ENCODE measurements at places on chromosomes 1 and 21.

GRCh38 chr1:87904651-87905050 lies 576.0 kb downstream of the LMO4 start:
- H3K4me1 ChIP-seq: peaks cover 15% of the 10 kb centered on the region
- no peak overlapping the region for H3K27ac ChIP-seq
- H3K4me3 ChIP-seq: no peak overlapping the region
- no peaks in the 10 kb centered on the region for H3K36me3 ChIP-seq
- H3K27me3 ChIP-seq: no peaks in the 10 kb centered on the region
- no peak for DNase-seq

DNA sequence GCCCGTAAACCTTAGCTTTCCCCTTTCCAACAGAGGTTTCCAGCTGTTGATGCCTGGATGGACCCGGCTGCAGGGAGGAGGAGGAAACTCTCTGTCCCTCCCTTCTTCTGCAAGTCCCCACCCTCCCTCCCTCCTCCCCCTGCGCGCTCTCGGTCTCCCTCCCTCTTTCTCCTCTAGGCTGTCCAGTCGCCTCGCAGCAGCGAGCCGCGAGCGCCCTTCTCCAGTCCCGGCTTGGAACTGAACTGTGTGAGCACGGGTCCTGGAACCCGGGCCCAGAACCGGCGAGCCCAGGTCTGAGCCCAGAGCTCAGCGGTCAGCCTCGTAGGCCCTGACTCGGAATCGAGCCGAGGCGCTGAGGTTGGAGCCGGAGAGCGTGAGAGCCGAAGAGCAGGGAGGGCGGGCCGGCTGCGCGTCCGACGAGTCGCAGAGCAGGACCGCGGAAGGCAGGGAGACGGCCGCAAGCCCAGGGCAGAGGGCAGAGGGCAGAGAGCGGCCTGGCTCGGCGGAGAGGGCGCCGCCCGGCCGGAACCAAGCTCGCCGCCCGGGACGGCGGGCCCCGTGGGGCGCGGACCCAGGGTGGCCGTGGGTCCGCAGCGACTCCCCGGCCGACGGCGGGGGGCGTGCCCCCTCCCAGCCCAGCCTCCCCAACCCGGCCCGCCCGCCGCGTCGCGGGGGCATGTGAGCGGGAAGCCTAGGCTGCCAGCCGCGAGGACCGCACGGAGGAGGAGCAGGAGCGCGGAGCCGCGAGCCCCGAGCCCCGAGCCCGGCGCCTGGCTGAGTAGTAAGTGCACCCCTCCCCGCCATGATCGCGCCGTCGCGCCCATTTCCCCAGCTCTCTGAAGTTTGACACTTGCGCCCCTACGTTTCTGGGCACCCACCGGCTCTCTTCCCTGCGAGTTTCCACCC lies at the start of gene SOX13:
Gene SOX13 (plus strand): TSS at position 185 of the 906 bp plus-strand sequence. CDS start 39,801 bp downstream, outside the sequence.
- H3K36me3 ChIP-seq: no peaks in the 10 kb centered on the region
- peak; percentile 97 for DNase-seq
- H3K4me3 ChIP-seq: peak within 1 kb of the TSS; percentile 91
- peak within 1 kb of the TSS; percentile 97 for H3K27ac ChIP-seq

DNA sequence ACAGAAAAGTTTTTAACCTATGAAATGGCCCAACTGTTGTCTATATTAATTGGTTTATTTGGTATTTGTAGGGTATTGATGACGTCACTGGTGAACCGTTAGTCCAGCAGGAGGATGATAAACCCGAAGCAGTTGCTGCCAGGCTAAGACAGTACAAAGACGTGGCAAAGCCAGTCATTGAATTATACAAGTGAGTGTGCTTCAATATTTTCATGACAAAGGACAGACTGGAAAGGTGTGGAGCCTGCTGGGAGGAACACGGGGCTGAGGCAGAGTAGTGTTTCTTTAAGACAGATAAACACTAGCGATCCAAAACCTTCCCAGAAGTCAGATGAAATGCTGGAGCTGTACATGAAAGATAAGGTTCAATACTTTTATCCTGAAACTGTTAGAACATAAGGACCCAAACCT lies 76.7 kb downstream of the AK4 start:
- no peaks in the 10 kb centered on the region for H3K4me1 ChIP-seq
- H3K27me3 ChIP-seq: no peaks in the 10 kb centered on the region
- DNase-seq: no peak
- no peak overlapping the region for H3K4me3 ChIP-seq
- no peak overlapping the region for H3K27ac ChIP-seq

DNA sequence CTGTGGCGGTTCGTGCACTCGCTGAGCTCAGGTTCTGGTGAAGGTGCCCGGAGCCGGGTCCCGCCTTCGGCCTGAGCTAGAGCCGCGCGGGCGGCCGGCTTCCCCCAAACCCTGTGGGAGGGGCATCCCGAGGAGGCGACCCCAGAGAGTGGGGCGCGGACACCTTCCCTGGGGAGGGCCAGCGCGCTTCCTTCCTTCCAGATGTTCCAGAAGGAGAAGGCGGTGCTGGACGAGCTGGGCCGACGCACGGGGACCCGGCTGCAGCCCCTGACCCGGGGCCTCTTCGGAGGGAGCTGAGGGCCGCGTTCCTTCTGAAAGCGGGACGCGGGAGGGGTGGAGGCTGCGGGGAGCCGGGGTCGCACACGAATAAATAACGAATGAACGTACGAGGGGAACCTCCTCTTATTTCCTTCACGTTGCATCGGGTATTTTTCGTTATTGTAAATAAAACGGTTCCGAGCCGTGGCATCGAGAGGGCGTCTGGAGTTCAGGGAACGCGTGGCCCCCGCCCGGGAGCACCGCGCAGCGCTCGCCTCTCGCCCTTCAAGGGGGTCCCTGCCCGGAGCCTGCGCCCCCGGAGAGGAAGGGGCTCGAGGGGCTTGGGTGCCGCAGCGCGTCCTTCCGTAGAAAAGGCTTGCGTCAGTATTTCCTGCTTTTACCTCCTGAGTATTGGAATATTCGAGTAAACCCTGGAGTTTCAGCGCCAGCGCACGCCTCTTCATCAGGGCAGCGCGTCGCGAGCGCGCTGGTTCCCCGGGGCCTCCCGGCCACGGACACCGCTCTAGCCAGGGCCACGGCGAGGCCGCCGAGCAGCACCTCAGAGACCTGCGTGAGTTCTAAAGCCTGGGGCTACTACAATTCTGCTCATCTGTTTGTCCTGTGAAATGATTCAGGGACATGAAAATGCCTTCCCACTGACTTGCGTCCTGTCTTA lies 11.5 kb downstream of the YBEY start:
- peak overlapping the region; percentile 71 for H3K27ac ChIP-seq
- peak overlapping the region; percentile 40 for H3K4me3 ChIP-seq
- no peaks in the 10 kb centered on the region for H3K27me3 ChIP-seq
- DNase-seq: no peak
- H3K36me3 ChIP-seq: no peaks in the 10 kb centered on the region

DNA sequence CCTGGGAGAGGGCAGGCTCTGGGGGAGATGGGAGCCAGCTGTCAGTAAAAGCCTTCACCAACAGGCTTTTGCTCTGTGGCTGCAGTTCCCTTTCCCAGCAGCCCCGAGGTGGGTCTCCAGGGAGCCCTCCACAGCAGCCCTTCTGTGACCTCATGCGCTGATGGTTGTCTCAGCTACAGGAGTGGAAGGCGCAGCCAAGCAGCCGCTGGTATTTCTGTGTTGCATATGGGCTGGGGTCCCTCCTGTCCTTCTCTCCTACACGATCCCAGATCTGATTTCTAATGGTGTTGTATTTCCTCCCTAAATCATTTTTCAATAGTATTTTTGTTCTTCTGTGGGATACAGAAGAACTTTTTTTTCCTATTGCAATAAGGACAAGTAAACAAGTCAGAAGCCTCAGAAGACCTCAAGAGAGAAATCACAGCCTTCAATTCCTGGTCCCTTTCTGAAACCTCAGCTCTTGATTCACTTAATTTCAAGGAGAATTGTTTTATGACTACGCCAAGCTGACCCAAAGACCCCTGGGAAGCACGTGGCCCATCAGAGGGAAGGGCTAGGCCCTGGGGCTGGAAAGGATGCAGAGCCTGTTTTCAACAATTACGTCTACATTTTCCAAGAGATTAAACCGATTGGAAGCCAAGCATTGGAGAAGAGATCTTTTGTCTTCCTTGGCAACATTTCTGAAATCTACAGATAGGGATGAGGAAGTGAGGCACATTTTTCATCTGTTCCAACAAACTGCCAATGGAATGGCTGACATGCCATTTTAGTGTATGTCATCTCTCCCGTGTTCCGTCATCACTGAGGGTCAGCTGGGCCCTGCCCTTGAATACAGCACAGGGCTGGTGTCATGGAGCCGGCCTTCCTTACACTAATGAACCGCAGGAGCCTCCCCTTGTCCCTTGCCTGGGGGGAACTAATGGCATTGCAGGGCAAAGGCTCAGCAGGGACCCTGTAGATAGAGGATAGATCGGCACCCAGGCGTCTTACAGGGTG lies 42.0 kb upstream of the SCCPDH start:
- peak overlapping the region; percentile 61 for H3K27ac ChIP-seq
- H3K27me3 ChIP-seq: no peaks in the 10 kb centered on the region
- no peaks in the 10 kb centered on the region for H3K36me3 ChIP-seq
- no peak overlapping the region for H3K4me3 ChIP-seq
- DNase-seq: no peak

GRCh38 chr1:179297105-179297378 lies 3.4 kb downstream of the SOAT1 start:
- no peak for DNase-seq
- H3K4me1 ChIP-seq: peaks cover 18% of the 10 kb centered on the region

DNA sequence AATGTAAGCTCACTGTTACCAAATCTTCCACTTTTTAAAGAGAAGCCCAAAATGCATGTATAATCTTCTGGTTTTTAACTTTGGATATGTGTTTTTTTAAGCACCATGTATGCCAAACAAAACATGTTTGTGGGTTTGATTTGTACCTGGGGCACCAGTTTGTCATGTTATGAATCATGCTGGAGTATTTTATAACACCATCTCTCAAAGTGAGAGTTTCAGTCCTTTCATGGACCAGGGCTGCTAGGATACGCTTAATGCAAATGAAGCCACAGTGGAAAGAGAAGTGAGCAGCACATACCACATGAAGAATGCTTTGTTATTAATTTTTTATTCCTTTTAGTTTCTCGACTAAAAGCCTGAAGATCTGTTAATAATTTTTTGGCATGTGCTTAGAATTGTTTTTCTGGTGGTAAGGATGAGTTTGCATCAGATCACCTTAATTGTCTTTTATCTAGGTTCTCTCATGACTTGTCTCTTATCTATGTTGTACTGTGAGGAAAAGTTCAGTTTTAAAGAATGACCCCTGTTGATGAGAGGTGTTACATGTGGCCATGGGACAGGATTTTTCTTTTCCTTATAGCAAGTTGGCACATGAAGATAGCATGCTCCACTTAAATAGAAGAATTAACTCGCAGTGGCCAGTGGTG lies 2.0 kb upstream of the RABGAP1L start:
- peaks cover 25% of the 10 kb centered on the region for H3K4me1 ChIP-seq
- no peak for DNase-seq
- H3K4me3 ChIP-seq: no peak overlapping the region
- no peaks in the 10 kb centered on the region for H3K36me3 ChIP-seq

- no peaks in the 10 kb centered on the region for H3K4me1 ChIP-seq
- no peaks in the 10 kb centered on the region for H3K36me3 ChIP-seq
- no peak overlapping the region for H3K4me3 ChIP-seq
- DNase-seq: no peak
These were observed 37.3 kb upstream of the TMEM222 start for GRCh38 chr1:27284425-27285273.

DNA sequence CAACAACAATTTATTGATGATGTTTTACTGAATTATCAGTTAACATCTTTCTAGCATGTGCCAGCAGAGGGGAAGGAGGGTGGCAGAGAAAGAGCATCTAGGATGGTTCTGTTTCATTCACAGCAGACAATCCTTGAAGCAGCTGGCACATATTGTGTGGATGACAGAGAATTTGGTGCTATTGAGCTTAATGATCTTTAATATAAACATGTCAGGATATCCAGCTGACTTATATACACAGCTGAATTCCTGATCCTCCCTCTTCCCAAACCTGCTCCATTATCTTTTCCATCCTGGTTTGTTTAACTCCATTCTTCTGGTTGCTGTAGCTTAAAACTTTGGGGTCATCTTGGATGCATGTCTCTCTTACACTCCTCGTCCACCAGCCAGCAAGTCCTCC lies 218.6 kb downstream of the CACNA1E start:
- no peak for DNase-seq
- no peaks in the 10 kb centered on the region for H3K27me3 ChIP-seq
- no peak overlapping the region for H3K27ac ChIP-seq

- no peak for DNase-seq
- no peaks in the 10 kb centered on the region for H3K4me1 ChIP-seq
- H3K27ac ChIP-seq: no peak overlapping the region
- H3K36me3 ChIP-seq: no peaks in the 10 kb centered on the region
- no peak overlapping the region for H3K4me3 ChIP-seq
- H3K27me3 ChIP-seq: no peaks in the 10 kb centered on the region
These were observed 167.6 kb downstream of the SEC16B start for GRCh38 chr1:177802304-177802703.

DNA sequence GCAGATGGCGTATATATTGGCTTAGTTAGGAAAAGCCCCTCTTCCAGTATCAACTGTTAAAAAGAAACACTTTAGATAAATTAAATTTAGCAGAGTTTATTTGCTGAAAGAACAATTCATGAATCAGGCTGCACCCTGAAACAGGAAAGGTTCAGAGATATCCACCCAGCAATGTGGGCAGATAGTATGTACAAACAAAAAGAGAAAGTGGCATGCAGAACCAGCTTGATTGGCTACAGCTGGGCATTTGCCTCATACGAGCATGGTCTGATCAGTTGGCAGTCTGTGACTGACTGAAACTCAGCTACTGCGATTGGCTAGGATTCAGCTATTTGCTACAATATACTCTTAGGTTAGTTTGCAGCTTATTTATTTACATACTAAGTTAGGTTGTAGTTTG lies 98.2 kb downstream of the ZC3H11B start:
- H3K27me3 ChIP-seq: no peaks in the 10 kb centered on the region
- no peaks in the 10 kb centered on the region for H3K4me1 ChIP-seq
- no peak overlapping the region for H3K27ac ChIP-seq
- H3K4me3 ChIP-seq: no peak overlapping the region
- H3K36me3 ChIP-seq: no peaks in the 10 kb centered on the region

DNA sequence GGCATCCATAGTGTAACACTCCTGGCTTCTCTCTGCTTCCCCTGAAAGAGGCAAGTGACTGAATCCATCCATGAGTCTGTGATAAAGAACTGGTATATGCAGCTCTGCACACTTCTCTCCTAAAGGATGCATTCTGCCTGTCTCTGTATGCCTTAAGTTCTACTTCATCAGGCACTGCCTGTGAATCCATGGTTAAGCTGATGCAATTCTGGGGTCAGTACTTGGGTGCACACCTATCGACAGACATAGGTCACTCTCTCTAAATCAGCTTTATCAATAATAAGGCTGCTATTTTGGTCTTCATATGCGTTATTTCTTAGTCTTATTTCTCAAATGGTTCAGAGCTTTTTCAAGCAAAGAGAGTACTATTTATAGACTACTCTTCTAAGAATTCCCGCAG lies 32.7 kb upstream of the PTP4A2 start:
- no peaks in the 10 kb centered on the region for H3K27me3 ChIP-seq
- H3K4me3 ChIP-seq: no peak overlapping the region
- H3K36me3 ChIP-seq: no peaks in the 10 kb centered on the region
- H3K27ac ChIP-seq: no peak overlapping the region
